ENCODE measurements at places on chromosomes 3 and 15.

DNA sequence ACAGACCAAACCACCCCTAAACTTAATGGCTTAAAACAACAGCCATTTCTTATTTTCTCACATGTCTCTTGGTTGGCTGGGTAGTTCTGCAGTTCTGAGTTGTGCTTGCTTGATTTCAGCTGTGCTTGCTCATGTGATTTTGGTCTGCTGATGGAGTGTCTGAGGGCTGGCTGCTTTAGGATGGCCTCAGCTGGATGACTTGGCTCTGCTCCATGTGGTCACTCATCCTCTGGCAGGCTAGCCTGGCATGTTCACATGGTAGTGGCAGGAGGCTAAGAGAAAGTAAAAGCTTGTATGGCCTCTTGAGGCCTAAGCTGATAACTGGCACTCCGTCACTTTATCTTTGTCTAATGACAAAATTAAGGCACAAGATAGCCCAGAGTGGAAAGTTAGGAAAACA lies 4.1 kb downstream of the SV2B start:
- DNase-seq, result no peak

DNA sequence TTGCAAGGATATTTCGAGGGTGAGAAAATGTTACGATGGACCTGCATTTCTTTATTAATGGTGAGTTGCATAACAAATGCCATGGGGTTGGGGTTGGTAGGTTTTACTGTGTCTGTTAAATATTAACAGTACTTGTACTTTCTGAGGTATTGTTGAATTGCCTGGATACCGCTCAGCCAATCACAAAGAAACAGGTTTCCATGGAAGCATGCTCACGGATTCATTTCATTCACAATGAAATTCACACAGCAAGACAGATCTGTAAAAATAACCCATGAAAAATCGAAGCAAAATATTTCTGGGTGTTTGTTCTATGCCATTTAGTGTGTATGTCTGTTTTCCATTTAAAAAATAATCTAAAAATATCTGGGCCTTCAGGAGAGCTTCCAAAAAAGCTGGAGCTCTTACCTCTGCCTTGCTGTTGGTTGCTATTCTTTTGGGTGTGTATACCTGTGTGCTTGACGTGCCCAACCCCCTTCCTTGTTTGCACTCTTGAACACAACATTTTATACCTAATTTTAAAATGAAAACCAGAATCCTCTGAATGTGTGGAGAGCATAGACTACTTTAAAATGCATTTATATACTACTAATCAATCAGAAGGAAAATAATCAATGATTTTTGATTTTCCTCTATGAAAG lies 479.8 kb upstream of the TBL1XR1 start:
- no peak for DNase-seq

DNA sequence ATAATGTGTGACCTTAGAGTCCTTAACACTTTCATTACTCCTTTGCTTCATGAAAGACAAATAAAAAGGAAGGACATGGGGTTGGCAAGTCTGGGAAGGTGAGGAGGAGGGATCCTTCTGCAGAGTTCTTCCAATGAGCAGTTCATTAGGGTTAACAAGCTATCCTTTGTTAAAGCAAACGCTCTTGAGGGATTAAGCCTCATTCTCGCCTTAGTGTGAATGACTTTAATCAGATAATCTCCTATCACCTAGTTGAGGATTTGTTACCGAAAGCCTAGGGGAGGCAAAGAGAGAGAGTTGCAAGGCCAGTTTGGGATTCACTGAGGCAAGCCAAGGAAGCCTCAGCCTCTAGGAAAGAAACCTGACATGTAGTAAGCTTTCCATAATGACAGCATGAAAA lies 7.4 kb upstream of the MBNL1 start:
- no peak for DNase-seq

DNA sequence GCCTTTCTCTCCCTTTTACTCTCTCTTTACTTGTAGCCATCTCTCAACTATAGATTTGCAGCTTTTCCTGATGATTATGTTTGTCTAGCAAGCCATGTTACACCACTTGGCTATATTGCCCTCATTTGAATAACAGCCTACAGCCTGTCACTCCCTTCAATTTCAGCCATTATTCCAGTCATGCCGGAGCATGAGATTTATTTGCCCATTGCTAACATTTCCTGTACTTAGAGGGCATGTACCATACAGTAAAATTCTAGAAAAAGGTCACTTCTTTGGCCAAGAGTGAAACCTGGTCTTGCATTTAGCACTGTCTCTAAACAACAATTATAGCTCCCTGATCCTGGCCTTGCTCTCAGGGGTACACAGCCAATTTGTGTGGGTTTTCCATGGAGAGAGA lies 221.7 kb upstream of the TMC3 start:
- no peak for DNase-seq

GRCh38 chr3:124780356-124780755 lies 50.1 kb downstream of the UMPS start:
- no peak for DNase-seq

DNA sequence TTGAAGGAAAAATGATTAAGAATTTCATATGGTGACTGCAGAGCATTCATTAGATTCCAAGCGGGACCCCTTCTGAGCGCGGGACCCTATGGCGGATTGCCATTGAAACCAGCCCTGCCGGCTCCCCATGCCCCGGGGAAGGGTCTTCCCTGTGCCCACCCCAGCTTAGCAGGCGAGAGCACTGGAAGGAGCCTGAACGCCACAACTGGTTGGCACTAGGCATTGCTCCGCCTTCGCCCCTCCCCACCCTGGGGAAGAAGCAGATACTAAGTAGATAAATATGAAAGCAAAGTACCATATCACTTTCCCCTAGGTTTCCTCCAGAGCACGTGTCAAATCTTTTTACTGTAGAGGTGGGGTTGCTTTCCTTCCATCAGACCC lies 70.7 kb downstream of the CYP19A1 start:
- no peak for DNase-seq

DNA sequence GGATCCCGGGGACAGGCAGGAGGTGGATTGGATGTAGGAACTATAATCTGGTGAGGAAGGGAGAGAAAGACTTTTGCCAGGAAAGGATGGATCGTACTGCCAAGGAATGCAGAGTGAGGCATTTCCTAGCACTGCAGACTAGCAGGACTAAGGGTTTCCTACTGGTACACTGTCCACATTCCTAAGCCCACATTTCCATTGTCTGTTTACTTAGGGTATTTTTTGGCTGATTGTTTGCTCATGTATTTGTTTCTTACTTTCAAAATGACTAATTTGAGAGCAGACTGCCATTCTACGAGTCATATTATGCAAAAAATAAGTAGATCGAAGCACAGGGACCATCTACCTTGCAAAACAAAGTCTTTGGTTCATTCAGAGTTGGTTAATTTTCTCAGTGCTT lies 1029.5 kb upstream of the NR2F2 start:
- no peak for DNase-seq

- DNase-seq, result no peak
These were observed 453.0 kb upstream of the DPH6 start for GRCh38 chr15:35998663-35999602.

GRCh38 chr15:47184003-47184907 lies 533.0 kb upstream of the SEMA6D start:
- no peak for DNase-seq

DNA sequence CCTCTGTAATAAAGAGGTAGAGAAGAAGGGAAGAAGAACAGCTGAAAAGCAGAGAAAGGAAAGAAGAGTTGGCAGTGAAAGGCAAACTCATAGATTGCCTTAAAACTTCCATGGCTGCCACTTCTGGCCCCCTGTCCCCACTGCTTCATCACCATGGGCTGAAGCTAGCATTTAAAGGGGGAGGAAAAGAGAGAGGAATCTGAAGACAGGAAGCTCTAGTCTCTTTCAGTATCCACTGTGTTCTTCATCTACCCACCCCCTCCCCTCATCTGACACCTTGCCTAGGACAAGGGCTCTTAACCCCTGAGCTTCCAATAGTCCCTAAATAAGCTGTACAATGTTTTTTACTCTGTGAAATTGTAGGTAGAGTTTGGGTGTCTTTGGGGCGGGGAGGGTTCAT lies 60.6 kb downstream of the ALCAM start:
- DNase-seq, result no peak

DNA sequence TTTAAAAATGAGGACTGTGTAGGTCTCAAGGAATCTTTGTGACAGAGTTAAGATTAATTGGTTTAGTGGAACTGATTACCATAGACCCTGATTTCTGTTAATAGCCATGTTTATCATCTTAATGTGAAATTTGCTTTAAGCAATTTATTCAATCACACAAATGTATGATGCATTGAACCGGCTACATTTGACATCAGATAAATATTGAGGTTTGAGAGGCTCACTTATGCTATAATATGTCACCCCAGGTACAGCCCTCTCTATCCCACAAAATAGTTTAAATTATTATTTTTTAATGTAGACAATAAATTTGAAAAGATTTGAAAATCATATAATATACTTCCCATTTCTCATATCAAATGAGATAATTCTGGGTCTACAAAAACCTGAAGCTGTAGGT lies 413.3 kb downstream of the NAALADL2 start:
- DNase-seq, result no peak

DNA sequence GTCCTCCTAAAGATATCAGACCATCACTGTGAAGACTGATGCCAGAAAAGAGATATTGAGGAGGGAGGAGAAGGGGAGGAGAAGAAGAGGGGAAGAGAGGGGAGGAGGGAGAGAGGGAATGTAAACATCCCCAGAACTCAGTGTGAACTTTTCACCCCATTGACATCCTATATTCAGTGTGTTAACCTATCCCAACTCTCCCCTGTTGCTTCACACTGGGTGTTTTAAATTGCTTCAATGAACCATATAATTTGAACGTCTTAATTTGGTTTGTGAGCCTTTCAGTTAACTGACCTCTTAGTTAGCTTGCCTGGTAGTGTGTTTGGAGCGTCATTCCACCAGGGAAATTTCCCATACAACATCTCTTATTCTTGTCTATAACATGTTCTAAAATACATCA lies 29.8 kb upstream of the PTPRG start:
- DNase-seq, result no peak

DNA sequence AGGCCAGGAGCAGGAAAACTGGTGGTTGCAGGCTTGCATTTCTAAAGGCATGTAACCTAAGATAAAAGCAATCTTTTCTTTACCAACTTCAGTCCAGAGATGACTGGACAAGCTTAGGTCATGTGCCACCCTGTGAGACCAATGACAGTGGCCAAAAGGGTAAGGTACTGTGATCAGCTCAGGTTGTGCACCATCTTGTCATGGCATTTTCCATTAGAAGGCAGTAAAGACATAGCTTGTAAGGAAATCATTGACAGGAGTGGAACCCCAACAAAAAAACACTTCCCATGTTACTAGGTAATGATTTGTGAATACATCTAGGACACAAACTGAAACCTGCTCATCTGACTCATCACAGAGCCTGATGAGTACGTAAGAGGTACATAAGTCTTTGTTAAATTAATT lies 35.2 kb downstream of the SSR3 start:
- no peak for DNase-seq

DNA sequence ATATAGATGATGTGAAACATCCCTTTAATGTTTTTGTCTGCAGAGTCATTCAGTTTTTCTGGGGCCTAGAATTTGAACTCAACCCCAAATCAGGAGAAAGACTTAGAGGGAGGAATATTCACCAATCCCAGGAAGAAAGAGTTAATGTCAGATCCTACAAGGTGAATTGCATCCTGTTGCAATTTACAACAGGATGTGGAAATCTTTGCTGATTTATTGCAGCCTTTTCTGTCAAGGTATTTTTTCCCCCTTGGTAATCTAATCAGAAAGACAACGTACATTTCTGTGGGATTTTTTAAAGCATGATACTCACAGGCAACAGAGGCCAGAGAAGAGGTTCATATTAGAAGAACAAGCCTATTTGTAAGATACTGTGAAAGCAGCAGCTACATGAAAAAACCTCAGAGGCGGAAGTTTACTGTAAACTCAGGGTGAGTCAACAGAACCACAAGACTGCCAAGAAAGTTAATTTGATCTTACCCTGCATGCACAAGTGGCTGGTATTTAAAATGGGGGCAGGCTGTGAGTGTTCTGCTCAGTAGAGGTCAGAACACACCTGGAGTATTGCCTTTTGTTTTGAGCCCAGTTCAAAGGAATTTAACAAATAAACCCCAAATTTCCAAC lies 531.9 kb downstream of the AGBL1 start:
- no peak for DNase-seq

DNA sequence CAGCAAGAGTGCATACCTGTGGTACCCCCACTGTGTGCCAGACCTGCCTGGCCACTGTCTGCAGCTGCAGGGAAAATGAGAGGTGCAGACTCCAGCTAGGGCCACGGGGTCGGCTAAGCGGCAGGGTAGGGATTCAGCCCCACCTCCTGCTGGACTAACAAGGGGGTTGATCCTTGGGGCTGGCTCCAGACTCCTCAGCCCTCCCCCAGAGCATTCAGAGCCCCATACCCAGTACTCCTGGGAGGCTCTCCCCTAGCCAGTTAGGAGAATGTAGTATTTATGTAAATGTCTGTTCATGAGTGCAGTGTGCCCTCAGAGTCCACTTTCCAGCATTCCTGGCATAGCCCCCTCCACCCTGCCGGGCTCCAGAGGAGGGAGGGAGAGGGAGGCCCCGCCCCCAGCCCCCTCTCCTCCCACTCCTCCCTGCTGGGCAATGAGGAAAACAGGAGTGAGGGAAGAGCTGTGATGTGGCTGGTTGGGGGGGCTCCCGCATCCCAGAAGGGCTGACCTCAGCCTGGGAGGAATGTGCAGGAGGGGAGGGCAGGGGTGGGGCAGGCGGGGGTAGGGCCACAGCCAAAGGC lies 4.5 kb upstream of the SEMA3B start:
- no peak for DNase-seq

DNA sequence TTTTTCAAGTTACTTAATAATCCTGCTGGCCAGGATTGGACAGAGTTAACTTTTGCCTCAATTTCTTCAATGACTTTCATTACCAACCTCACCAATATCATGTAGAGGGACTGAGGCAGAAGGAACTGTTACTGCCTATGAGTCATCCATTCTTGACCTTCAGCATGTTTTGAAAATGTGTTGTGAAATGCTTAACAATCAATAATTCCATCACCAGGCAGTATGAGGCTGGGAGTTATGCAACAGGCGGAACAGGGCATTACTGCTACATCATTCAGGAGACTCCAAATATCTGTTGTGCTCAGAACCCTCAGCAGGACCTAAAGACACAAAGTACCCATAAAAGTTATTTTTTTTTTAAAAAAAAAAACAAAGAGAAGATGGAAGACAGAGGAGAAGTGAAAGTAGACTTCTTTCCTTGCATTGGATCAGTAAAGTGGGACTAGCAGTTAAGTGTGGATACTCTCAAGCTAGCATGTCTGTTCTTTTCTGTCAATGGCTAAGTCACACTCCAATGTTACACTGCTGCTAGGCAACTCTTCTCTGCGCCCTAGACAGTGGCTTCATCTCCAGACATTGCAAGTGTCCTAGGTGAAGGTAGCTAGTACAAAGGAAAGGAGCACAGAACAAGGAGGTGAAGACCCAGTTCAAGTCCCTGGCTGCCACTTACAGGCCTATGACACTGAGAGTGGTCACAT lies 184.9 kb upstream of the LPP start:
- DNase-seq, result no peak
